ENCODE measurements at places on chromosomes 1 and 21.

DNA sequence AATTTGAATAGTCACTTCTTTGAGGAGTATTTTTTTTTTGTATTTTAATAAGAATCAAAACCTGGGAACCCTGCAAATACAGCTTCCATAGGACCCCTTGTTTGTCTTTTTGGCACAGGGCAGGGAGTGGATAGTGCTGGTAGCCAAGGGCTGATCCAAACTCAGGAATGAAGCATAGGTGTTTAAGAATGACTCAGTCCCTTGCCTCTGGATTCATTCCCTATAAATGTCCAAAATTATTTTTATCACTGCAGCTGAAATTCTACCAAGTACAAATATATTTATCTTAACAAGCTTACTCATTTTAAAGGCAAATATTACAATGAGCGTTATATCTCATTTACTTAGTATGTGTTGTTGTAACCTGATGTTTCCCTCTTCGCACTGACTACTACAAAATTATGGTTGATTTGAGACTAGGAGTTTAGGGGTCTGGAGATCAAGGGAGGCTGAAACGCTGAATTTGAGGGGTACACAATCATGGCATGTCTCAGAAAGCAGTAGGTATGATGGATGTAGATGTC lies 278.6 kb upstream of the LYPLAL1 start:
- DNase-seq: no peak

DNA sequence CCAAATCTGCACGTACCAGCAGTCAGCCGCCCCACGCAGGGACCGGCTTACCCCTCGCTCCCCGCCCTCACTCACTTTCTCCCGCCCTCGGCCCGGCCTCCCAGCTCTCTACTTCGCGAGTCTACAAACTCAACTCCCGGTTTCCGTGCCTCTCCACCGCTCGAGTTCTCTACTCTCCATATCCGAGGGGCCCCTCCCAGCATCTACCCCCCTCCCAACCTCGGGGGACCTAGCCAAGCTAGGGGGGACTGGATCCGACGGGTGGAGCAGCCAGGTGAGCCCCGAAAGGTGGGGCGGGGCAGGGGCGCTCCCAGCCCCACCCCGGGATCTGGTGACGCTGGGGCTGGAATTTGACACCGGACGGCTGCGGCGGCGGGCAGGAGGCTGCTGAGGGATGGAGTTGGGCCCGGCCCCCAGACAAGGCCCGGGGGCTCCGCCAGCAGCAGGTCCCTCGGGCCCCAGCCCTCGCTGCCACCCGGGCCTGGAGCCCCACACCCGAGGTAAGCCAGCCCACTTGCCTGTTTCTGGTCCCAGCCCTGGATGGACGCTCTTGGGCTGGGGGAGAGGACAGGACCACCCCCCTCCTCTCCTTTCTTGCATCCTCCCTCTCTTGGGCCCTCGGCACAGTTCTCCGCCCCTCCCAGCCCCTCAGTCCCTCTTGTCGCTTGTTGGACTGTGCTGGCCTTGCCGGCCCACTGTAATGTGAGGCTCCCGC lies at the start of gene ARTN:
Gene ARTN (plus strand): TSS at position 416 of the 715 bp plus-strand sequence. CDS start 1,856 bp downstream, outside the sequence.
- no peak for DNase-seq

GRCh38 chr1:228440761-228441500 lies 24.3 kb upstream of the TRIM17 start:
- DNase-seq: no peak

DNA sequence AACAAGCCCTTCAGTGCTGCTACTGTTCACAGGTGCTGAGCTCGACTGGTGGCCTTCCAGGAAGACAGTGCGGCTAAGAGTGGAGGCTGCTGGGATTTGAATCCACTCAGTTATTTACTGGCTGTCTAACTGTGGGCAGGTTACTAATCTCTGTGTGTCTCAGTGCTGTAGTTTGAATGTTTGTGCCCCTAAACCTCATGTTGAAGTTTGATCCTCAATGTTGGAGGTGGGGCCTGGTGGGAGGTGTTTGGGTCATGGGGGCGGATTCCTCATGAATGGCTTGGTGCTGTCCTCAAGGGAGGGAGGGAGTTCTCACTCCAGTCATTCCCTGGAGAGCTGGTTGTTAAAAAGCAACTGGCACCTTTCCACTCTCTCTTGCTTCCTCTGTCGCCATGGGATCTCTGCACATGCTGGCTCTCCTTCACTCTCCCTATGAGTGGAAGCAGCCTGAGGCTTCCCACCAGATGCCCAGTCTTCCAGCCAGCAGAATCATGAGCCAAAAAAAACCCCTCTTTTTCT lies 334.8 kb downstream of the RPS6KC1 start:
- DNase-seq: no peak

DNA sequence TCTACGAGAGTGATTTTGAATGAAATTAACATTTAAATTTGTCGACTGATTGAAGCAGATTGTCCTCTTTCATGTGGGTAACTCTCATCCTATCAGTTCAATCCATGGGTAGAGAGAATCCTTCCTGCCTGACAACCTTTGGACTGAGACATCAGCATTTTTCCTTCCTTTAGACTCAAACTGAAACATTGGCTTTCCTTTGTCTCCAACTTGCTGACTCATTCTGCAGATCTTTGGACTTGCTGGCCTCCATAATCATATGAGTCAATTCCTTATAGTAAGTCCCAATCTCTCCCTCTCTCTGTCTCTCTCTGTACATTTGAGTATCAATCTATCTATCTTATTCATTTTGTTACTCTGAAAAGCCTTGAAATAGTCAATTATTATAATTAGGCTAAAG lies 416.7 kb downstream of the LRRIQ3 start:
- no peak for DNase-seq

All from mucosa of gallbladder (tissue), 1 donor.